Hindlimb muscle (tissue), 1 donor: ENCODE measurements at places on chromosomes 3 and 15. TPM values are rescaled to one million over a fixed set of nuclear protein-coding genes. Genes with fewer than 3 reads are reported as not detected.

The GOLGA8Q gene
- polyA plus RNA-seq, result 0.81 TPM

The SERINC4 gene
- 0.90 TPM for polyA plus RNA-seq

The EIF3J gene
- 82.0 TPM for polyA plus RNA-seq

The LIPC gene
- 1.0 TPM for polyA plus RNA-seq

The MME gene
- polyA plus RNA-seq, result 5.3 TPM

The NANOGP8 gene
- polyA plus RNA-seq, result not detected

The ZBTB20 gene
- polyA plus RNA-seq, result 5.1 TPM

The OSTN gene
- 1.4 TPM for polyA plus RNA-seq

The ERC2 gene
- 1.6 TPM for polyA plus RNA-seq
